ENCODE measurements at places on chromosomes 6 and 20.

- no peak for DNase-seq
These were observed 43.4 kb downstream of the NHSL1 start for GRCh38 chr6:138455746-138456400.

GRCh38 chr20:33647603-33648395, 14.3 kb upstream of the C20orf144 start:
- no peak for DNase-seq

DNA sequence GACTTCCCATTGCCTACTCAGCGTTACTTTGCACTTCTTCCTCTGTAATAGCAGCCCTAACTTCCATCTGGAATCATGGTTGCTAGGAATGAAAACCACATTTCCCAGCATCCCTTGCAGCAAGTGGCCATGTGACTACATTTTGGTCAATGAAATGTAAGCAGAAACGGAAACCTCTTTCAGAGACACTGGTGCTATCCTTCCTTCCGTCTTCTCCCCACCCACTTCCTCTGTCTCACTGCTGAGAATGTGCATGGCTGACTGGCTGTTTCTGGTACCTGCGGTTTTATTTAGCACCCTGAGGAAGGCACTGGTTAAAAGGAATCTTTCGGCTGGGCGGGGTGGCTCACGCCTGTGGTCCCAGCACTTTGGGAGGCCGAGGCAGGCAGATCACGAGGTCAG, 107.4 kb downstream of the SCML4 start:
- DNase-seq: peak; percentile 62

DNA sequence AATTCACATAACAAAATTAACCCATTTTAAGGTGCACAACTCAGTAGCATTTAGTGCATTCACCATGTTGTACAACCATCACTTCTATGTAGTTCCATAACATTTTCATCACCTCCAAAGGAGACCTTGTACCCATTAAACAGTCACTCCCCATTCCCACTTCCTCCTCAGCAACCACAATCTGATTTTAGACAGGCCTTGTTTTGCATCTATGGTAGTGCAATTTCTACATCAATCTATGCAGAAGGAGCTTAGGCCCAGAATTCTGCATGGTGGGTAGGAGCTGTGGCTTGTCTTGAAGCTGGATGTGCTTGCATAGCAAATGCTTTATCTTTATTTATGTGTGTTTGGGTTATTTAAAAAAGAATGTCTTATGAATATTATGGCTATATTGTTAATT, 13.5 kb upstream of the HLA-DQA1 start:
- DNase-seq: no peak

- DNase-seq: no peak
These were observed 236.4 kb upstream of the PRDM1 start for GRCh38 chr6:105849746-105850145.
